Activated CD4-positive, CD25-positive, alpha-beta regulatory T cell treated with anti-CD3 and anti-CD28 coated beads, Interleukin-2, amount 50 U/mL, for 16 hours (primary cell): ENCODE measurements at places on chromosomes 7 and 10.

DNA sequence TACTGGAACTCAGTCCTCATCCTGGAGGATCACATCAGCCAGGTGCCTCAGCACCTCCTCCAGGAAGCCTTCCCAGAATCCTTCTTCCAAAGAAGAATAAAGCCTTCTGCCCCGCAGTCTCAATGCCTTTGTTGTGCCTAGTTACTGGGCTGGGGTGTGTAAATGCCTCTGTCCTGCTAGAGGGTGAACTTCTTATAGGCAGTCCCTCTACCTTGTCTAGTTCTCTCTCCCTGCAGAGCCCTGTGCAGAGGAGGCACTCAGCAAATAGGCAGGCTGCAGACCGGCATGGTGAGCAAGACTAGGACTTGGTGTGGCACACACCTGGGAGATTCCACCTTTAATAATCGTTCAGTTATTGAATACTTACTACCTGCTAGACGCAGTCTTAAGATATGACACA lies 104.7 kb upstream of the PCBD1 start:
- DNase-seq: no peak

DNA sequence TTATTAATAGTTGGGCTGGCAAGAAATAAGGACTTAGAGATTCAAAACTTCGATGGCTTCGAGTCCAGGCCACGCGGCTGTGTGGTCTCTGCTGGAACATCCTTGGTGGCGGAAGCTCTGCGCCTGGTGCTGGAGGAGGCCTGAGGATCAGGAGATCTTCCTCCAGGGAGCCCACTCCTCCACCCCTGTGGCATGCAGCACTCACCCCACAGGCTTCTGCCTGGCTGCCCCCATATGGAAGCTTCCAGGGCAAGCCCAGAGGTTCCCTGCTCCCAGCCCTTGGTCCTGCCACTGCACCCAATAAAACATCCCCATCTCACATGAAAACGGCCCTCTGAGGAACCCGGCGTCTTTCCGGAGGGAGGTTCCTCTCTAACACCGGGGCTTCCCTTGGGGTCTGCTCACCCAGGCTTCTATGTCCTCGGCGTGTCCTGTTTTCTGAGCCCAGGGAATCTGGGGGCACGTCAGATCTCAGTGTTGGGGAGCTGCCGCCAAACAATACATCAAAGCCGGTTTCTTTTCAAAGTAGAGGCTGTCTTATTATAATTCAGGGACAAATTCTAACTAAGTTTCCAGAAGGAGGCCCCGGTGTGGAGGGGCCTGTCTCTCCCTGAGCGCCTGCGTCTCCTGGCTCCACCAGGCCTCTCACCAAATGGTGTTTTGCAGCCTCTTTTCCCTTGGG lies 32.4 kb downstream of the CALML3 start:
- no peak for DNase-seq

DNA sequence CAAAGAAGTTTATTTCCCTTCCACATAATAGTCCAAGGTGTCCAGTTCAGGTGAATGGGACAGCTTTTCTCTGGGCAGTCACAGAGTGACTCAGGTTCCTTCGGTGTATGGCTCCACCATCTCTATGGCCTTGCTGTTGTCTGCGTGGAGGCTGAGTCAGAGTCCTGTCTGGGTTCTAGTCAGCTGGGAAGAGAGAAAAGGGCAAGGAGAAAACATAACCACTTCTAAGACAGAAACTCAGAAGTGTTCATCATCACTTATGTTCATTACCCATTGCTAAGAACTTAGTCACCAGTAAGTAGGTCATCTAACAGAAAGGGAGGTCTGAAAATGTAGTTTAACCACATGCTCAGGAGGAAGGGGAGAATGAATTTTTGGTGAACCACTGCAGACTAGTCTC lies 32.4 kb upstream of the CCDC7 start:
- peak; percentile 3 for DNase-seq

GRCh38 chr7:111486472-111487142 lies 75.7 kb downstream of the IMMP2L start:
- no peak for DNase-seq

DNA sequence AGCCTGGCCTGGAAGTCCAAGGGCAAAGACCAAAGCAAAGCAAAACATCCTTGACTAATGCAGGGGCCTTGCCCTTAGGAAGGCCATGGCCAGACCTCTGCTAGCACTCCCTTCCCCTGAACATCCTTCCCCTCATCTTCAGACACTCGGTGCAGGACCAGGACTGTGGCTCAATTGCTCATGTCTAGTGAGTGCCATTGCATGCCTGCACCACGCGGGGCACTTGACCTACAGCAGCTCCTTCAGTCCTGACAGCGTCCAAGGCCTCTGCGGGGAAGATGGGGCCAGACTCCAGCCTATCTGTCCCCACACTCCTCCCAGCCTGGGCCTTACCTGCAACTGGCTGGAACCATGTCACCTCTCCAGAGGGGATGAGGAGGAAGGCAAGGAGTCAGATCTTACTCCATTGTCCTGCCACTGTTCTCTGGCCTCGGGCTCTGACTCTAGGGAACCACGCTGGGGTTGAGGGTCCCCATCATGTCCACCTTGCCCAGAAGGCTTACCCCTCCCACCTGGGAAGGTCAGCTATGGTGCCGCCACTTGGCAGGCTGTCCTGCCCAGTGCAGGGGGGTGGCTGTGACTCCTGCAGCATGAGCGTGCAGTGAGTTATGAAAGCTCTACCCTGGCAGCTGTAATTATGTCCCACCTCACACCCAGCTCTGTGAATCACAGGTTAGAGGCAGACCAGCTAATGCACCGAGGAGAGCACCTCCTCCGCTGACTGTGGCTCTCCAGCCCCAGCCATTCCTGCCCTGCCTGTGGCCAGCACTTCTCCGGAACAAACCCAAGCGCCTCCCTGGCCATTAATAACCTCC lies 16.1 kb downstream of the DRGX start:
- no peak for DNase-seq

DNA sequence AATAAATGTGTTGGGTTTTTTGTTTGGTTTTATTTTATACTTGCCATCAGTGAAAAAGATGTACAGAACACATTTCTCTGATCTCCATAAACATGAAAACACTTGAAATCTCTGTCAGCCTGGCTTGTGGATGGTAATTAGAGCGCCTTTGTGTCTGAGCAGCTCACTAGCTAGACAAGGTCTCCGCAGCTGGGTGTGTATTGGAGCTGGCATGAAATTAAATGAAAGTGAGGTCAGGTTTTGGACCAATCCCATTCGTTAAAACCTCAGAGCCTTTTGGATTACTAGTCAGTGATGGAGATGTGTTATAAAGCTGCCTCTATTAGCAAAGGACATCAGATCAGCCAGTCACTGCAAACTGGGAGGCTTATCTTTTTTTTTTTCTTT lies 2.7 kb downstream of the FRAT1 start:
- no peak for DNase-seq

- DNase-seq: no peak
Observed at GRCh38 chr10:5620223-5620721, 46.1 kb downstream of the ASB13 start.

GRCh38 chr7:98456866-98457265 lies 56.0 kb upstream of the BAIAP2L1 start:
- DNase-seq: no peak

GRCh38 chr10:90977162-90977854 lies 56.4 kb upstream of the ANKRD1 start:
- no peak for DNase-seq

DNA sequence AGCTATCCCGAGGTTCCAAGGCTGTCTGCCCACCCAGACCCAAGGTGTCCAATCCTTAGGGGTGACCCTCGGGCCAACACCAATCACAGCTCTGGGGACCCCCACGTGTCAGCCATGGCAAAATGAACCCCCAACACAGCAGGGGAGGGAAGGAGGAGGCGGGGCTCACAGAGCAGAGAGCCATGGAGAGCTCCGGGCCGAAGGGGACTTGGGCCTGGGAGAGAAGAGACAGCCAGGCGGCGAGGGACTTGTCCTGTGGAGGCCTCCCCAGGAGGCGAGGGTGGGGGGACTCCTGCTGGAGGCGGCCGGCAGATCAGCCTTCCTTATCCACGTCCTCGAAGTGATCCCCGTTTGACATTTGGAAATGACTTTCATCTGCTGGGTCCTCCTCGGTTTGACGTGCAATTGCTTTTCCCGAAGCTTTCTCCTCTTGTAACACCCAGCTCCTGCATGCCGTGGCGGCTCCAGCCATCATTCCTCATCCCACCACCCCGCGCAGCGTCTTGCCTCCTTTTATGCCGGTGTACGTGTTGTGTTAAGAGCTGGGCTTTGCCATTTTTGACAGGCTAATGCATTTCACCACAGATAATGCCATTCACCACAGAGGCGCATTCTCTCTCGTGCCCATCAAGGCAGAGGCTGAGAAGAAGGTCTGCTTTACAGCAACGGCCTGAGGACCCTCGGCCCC lies 337.4 kb downstream of the DNAJB6 start:
- no peak for DNase-seq

DNA sequence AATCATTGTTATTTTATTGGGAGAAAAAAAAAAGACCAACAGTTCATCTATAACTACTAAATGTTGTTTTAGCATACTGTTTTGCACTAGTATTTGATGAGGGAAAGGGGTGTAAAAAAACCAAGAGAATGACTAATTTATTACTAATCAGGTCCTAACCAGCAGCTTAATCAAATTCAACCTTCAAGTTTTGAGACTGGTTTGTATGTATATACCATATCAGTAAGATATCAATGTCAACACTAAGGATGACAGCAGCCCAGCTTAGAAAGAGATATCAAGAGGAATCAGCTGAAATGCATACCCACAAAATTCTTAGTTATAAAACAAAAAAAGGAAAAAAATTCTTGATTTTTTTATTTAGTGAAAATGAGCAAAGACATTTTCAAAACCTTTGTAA lies 122.6 kb downstream of the KMT2C start:
- DNase-seq: no peak

DNA sequence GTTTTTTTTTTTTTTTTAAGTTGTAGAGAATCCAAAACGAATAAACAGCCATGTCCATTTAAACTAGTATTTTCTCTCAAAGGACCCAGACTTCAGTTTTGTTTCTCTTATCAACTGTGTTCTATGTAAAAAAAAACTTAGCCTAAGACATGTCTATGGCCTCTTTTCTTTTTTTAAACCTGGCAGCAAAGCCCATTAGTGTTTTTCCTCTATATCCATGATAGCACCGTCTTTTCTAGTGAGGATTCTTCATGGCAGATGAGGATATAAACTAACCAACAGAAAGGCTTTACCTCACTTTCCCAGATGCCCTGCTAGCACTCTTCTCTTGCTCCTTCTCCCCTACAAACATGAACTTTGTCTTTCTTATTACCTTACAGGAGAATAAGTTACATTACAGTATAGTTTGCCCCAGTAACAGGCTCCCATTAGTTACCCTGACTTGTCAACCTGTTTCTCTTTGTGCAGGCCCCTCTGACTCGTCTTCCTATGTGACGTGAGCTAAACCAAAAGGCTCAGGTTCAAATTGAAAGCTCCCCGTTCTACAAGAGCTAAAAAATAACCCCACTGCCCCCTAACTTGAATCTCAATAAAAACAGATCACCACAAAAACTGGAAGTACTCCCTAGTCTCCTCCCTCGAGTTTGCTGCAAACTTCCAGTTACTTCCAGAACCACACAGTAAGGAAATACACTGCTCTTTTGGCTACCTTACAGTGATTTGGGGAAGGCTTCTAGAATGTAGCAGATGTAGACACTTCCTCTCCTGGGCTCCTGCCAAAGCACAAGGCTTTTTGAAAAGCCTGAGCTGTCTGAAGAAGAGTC lies 20.1 kb downstream of the P4HA1 start:
- DNase-seq: no peak

- no peak for DNase-seq
Observed at GRCh38 chr7:49768835-49769234, 4.6 kb upstream of the VWC2 start.

GRCh38 chr10:95840121-95840520 lies 67.7 kb upstream of the CC2D2B start:
- DNase-seq: no peak

DNA sequence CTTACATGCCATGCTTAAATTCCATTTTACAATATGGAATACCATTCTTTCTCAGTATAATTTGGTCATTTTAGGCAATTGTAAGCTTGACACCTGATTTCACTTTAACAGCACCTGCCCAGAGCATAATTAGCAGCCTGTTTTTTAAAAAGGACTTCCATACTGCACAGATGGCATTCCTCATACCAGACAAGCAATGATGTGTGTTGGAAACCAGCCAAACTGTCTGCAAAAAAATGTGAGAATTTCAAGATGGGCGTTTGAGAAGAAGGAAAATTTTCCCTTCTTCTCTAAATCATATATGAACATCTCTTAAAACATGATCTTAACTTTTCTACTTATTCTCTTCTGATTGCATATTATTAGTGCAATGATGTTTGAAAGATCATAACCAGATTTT lies 40.4 kb upstream of the AGMO start:
- DNase-seq: no peak
